NCI-H187 treated with DMSO at 0.1 percent for 48 hours (cell line): ENCODE measurements at places on chromosomes 3 and 15.

DNA sequence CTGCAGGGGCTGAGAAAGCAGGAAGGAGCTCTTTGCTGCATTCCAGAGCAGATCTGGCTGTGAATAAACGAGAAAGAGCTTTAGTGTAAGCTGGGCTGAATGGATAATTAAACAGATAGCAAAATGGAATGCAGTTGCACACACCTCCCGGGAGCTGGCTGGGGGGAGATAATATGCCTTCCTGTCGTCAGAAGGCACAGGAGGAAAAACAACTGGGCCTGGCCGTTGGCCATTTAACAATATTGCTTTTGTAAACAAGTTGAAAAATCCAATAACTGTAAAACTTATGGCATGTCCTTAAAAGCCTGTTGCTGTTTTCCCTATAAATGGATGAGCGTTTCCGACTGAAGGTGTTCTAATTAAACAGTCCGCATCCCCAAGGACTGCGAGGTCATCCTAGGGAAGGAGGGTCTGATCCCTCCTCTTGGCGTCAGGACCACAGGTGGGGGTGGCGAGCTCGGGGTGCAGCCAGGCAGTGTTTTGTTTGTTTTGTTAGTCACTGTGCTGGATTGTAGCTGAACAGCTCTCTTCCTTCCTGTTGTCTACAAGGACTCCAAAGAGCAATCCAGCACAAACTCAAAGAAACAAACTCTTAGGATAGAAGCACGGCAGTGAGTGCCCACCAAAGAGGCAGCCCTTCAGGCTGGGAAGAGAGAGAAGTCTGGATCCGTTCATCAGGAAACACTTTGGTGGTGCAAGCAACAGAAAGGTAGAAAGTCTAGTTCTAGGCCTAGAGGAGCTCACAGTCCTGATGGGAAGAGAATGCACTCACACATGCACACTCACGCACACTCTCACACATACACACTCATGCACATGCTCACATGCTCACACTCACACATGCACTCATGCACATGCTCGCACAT lies 133.4 kb upstream of the SMAD3 start:
- DNase-seq, result no peak

DNA sequence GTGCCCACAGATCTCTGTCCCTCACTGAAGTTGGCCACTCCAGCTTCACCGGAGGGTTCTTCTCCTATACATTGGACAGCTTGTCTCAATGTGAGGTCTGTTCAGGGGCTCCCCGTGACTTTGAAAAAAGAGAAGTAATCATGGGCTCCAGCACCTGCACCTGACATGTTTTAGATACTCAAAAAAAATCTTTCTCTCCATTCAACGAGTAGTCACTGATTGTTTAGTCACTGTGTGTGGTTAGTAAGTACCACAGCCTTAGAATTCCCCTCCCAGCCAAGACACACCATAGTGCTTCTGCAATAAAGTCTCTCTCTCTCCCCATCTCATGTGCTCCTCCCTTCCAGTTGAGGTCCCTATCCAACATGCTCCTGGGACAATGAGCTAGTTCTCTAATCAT lies 18.6 kb downstream of the CCR9 start:
- no peak for DNase-seq

DNA sequence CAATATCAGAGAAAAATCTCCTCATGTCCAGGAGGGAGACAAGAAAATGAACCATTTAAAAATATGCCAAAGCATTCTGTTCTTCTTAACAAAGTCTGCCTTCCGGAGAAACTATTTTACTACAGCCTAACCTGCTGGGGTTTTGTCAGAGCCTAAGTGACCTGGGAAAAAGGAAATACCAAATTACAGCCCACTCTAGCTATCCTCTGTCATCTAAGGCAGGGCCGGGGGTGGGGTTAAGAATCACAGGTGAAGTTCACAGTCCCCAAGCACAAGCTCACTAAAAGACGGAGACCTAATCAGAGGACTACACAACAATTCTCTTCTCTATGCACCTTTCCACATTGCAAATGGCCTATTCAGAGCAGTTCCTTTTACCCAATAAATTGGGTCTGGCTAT lies 116.6 kb downstream of the TRIM42 start:
- no peak for DNase-seq

DNA sequence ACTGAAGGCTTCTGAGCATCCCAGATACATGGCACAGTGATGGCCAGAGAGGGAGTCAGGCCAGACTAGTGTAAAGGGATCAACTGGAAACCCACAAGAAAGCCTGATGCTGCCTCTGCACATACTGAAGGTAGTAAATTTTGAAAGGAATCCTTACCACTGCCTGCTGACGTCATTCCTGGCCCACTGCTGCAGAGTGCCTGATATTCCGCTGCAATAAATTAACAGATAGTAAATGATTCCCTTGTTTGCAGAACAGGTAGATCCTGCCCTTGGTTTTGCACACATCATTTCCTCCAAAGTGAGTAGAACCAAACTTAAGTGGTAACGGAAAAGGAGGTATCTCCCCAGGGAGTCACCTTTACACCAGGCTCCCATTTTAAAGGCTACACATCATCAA lies 146.7 kb downstream of the FBN1 start:
- DNase-seq, result peak; percentile 61

DNA sequence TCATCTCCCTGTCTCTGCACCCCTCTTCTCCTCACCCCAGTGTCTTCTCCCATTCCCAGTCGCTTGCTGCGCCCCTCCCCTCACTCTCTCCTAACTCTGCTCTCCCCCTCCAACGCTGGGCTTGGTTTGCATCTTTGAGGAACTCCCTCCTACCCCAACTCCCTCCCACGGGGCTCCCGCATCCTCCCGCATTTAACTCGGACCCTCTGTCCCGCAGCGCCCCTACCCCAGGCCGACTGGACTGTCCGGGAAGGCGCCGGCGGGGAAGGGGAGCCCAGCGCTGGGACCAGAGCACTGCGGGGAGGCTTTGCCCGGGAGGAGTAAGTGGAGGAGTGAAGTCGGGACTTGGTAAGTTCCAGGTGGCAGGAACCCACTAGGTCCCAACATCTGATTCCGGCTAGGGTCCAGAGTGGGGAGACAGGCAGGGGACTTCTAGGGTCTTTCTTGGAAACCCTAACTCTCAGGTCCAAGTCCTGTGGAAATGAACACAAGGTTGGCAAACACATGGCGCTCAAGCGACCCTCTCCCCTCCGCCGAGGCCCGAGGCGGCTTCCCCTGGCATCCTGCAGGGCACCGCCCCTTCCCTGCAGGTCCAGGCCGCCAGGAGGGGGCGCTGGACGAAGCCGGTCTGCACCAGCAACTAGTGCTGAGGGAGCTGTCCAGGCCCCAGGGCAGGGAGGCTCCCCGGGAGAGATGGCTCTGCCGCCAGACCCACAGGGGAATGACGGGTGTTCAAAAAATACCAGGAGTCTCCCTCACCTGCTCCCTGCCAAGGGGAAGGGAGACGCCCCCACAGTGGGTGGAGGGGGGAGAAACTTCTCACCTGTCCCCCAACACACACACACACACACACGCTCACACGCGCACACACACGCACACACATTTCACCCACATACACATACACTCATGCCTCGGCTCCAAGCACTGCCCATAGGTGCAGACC lies 53.2 kb downstream of the LHFPL4 start:
- DNase-seq, result no peak

DNA sequence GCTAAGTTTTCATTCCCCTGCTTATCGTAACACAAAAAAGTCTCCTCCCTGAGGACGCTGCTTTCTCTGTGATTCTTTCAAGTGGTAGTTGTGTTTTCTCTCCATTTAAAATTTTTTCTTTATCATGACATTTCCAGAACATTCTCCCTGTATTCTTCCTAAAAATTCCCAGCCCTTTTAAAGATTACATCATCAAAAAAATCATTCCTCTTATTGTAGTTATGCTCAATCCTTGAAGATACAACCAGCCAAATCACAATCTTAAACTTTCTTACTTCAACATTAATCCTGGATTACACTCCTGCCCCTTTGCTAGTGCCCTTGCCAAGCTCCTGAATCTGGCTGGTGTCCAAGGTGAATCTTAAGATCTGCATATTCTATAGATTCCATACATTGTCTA lies 163.7 kb upstream of the CBLB start:
- no peak for DNase-seq

GRCh38 chr15:29066310-29066709 lies 180.5 kb downstream of the APBA2 start:
- DNase-seq, result no peak

- DNase-seq, result no peak
These were observed 10.9 kb upstream of the CHAC1 start for GRCh38 chr15:40942337-40942854.

DNA sequence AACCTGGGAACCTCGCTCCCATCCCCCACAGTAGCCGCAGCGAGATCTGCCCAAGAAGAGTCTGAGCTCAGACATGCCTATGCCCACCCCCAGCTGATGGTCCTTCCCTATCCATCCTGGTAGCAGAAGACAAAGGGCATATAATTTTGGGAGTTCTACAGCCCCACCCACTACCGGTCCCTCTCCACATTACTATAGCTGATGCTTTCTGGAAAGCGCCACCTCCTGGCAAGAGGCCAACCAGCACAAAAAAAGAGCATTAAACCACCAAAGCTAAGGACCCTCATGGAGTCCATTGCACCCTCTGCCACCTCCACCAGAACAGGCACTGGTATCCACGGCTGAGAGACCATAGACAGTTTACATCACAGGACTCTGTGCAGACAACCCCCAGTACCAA lies 168.4 kb downstream of the MEGF11 start:
- DNase-seq, result no peak

DNA sequence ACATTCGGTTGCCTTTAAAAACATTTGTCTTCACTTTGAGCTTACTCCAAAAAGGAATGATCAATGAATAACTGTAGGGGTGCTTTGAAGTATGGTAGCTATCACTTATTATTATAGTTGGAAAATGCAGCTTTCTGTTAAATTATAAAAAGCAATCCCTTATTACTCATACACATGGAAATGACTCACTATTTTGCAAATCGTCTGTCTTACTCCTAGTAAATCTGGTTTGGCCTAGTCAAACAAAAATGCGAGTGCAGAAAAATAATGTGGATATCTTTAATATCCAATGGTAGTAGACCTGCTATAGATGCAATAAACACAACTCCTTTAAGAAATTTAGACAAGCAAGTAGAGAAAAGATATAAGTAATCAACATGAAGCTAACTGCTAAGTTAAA lies 112.5 kb downstream of the ZIC1 start:
- DNase-seq, result no peak

GRCh38 chr15:89860431-89860830 lies 33.4 kb downstream of the AP3S2 start:
- no peak for DNase-seq

DNA sequence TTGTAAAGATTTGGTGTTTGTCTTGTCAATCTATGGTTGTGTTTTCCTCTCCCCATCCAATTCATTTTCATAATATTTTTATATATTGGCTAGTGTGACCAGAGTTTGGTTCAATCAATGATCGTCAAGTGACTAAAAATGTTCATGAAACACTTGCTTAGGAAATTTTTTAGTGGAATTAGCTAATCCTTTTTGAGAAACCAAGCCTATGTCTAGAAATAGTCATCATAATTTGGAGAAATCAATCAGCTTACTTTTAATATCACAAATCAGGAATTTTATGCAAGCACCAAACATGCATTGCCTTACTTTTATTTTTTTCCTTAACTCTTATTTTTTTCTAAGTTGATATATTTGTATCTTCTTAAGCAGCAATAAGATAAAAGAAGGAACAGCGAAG lies 403.1 kb upstream of the TBL1XR1 start:
- no peak for DNase-seq

GRCh38 chr15:93954985-93955571 lies 276.3 kb upstream of the MCTP2 start:
- no peak for DNase-seq

DNA sequence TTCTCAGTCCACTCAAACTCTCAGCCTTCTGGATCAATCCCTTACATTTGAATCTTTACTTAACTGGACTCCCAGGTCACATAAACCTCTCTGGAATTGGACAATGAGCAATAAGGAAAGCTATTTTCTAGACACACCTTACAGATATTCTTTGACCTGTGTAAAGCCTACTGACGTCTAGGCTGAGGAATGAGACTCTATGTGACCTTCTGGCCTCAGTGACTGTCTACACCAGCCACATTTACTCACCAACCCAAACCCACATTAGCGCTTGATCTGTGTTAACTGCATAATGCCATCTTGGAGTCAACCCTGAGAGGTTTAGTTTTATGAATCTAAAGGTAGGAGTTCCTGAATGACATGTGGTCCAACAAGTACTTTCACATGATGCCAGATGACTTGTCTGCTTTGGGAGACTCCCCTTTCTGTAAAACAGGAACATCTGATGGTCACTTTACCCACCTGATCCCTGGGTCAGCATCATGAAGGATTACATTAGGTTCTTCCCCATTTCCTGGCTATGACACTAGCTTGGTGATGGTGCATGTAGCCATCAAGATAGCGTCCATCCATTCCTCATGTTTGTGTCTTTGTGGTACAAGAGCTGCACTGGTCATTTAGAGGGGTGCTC lies 11.4 kb upstream of the COMMD2 start:
- DNase-seq, result no peak

- DNase-seq, result no peak
These were observed 375.6 kb downstream of the CTNNB1 start for GRCh38 chr3:41574900-41575299.

DNA sequence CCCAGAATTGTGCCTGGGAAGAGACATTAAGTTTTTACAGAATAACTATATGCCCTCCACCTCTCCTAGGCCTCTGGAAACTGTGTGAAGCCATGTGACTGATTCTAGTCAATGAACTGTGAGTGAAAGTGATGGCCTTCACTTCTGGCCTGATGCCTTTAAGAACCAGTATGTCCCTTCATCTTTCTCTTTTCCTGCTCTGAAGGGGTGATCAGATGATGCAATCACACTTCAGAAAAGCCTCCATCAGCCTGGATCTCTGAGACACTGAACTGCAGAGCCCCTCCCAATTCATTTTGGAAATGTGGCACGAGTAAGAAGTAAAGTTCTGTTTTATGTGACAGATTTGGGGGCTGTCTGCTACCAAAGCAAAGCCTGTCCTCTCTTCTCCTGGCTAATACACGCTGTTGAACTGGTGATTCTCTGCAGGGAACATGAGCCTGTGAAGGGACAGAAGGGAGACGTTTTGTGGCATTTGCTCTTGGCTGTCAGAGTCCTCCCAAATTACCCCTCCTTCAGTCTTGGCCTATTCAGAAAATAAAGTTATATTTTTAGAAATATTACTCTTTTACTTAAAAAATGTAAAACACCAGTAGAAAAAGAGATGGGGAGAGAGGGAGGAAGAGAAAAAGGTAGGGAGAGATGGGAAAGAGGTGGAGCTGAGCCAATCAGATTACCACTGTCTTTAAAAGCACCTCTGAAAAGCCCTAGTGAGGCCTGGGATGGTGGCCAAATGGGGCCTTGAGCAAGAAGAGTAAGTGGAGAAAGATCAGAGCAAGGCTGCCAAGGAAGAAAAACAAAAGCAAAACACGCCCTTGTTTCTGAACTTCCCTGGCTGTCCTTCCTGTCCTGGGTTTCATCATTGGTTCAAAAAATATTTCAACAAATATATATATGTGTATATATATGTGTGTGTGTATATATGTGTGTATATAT lies 40.9 kb upstream of the RYK start:
- no peak for DNase-seq

DNA sequence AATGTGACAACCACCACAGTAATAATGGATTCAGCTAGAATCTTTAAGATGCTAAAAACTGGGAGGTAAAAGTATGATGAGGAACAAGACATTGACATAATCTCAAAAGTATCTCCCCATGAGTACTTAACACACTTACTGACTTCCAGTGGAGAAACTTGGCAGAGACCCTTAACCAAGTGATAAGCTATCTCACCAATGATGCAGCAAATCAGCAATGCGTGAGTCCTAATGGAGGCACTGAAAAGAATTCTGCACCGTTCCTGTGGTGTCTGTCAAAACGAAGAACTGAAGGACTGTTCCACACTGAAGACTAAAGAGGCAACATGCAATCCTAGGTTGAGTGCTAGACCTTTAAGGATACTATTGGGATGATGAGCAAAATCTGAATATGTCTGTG lies 67.9 kb upstream of the OCA2 start:
- DNase-seq, result no peak
